PC-9 (cell line): ENCODE measurements at places on chromosomes 2 and 18. TPM values are rescaled to one million over a fixed set of nuclear protein-coding genes. Genes with fewer than 3 reads are reported as not detected.

Gene KLHL14
- total RNA-seq = not detected in 2 replicates

Gene POTEC
- total RNA-seq = not detected in 2 replicates

Gene LYPD6
- 0.74 and 1.1 TPM in 2 replicates for total RNA-seq

Gene KIF3C
- total RNA-seq = 41.2 and 50.5 TPM in 2 replicates

Gene CLIP4
- total RNA-seq = 107 and 134 TPM in 2 replicates

Gene DNAH7
- 2.2 and 3.8 TPM in 2 replicates for total RNA-seq
